ENCODE measurements at places on chromosomes 13 and 19.

- no peak for DNase-seq
These were observed 1680.9 kb downstream of the OLFM4 start for GRCh38 chr13:54709546-54709945.

GRCh38 chr19:41944336-41944735 is 14.8 kb downstream of the RABAC1 start:
- DNase-seq: no peak

- DNase-seq: no peak
These were observed 18.7 kb upstream of the POU2F2 start for GRCh38 chr19:42150911-42151361.

GRCh38 chr19:29562299-29563297 is 36.8 kb downstream of the VSTM2B start:
- no peak for DNase-seq

- DNase-seq: no peak
These were observed 204.3 kb downstream of the URI1 start for GRCh38 chr19:30146346-30146745.

- no peak for DNase-seq
These were observed 1.9 kb upstream of the MYCBP2 start for GRCh38 chr13:77328819-77329132.

DNA sequence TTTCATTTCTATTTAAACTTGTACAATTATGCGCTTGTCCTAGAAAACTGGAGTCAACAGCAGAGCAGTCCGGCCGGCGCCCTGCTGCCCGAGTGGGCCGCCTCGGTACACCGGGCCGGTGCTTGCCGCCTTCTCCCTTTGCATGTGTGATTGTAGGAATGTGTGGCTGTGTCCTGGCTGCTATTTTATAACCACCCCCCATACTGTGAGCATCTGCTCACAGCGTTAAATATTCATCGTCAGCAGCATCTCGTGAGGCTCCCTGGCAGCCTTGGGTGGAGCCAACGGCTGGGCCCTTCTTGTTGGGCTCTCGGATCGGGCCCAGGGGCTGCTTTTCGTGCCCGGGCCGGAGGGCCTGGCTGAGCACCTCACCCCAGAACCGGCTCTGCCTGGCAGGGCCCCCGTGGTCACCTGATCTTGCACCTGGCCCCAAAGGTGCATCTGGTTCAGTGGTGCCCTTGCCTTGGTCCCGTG is 10.6 kb downstream of the PIAS4 start:
- no peak for DNase-seq

All from activated T-helper 9 cell treated with anti-CD3 and anti-CD28 coated beads, Interleukin-2, amount 50 U/mL, for 16 hours (primary cell).